Lower lobe of right lung (tissue), 2 donors: ENCODE measurements at places on chromosomes 1 and 21. TPM values are rescaled to one million over a fixed set of nuclear protein-coding genes. Genes with fewer than 3 reads are reported as not detected.
A peak's percentile ranks its signal among the peaks of the same experiment; 100 is the strongest.

DNA sequence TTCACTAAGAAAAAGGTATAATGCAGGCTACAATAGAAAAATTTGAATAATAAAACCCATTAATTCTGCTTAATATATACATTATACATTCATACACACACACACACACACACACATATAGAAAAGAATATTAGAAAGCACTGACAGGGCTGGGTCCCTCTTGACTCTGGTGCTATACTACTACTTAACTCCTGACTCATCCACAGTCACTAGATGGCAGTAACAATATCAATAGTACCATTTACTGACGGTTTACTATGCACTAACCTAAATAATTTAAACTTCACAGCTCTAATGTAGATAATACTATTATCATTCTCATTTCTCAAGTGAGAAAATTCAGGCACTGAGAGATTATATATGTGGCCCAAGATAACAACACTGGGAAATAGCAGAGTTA lies 87.5 kb downstream of the COP1 start:
- no peak for DNase-seq

DNA sequence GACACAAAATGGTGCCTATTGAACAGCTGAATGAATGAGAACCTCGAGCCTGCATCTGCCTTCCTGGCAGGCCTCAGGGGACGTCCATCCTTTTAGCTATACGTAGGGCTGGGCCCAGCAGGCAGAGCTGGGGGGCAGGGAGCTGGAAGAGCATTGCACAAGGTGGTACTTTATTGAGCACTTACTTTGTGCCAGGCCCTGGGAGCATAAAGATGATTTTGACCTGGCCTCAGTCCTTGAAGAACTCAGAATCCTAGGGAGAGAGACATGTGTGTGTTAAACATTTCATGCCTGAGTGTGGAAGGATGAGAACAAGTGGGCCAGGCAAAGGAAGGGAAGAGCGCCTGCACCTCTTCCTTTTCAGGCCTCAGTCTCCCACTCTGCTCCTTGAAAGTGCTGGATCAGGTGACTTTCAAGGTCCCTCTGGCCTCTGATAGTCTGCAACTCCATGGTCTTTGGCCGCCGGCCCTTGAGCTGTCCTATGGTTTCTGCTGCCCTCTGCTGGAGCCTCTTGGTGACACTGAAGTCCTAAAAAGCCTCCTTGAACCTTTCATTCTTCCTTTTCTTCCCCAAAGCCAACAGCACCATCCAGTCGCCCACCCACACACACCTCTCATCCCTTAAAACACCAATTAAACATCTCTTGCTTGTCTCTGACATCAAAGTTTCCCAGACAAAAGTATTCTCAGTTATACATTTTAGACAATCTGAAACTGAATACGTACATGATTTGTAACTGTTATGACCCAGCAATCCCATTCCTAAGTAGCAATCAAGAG lies 3.5 kb upstream of the PEAR1 start:
- DNase-seq, result peak; percentile 84

DEGS1 gene
- total RNA-seq, result 72.0 TPM

DNA sequence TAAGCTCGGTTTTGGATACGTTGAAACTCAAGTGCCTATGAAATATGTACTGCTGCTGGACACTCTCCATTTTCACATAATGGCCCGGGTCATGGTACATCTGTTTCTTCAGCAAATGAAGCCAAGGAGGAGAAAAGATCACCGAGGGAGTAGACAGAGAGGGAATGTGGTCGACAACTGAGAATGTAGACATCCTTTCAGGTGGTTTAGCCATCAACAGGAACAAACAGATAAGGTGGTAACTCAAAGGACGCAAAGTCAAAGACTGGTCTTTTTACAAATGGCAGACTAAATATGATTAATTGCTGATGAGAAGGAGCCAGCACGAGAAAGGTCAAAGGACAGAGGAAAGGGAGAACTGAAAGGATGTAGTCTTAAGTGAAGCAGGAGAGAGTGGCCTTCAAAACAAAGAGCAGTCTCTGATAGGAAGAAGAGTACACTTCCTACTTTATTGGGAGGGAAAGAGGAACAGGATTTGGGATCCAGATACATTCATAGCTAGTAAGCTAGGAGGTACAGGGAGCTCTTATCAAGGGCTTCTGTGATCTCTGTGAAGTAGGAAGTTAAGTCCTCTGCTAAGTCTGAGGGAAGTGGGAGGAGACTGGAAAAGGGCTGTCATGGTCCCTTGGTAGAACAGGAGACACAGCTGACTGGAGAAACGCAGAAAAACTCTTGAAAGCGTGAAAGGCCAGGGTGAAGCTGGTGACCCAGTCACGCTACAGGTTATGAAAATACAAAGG lies 28.3 kb downstream of the NUP133 start:
- no peak for DNase-seq

- peak; percentile 63 for DNase-seq
These were observed 34.9 kb upstream of the RUNX3 start for GRCh38 chr1:24964811-24965570.

DNA sequence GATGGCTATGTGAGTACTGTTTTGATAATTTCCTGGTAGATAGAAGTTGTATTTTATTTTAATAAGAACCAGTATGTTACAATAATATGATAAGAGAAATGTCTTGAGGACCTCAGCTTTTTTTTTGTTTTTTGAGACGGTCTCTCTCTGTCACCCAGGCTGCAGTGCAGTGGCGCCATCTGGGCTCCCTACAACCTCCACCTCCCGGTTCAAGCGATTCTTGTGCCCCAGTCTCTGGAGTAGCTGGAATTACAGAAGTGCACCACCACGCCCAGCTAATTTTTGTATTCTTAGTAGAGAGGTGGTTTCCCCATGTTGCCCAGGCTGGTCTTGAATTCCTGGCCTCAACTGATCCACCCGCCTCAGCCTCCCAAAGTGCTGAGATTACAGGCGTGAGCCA lies 968.1 kb upstream of the ADGRL4 start:
- DNase-seq, result no peak

LPAR3 gene
- 5.7 TPM for total RNA-seq

- DNase-seq, result no peak
These were observed 62.0 kb downstream of the NVL start for GRCh38 chr1:224267925-224268324.

DNA sequence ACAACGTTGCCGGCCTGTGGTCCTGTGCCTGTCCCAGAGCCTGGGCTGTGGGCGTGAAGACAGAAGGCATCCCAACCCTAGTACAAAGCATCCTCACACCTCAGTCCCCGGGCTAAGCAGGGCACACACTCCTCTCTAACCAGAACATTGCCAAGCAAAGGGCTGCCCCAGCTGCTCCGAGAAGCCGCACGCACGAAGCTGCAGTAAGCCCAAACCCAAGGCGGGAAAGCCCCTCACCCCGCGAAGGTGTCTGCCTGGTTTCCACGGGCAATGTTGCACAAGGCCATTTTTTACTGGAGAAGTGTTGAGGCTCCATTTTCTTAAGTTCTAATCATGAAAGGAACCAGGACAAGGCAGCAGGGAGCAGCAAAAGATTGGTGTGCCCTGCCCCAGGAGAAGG lies 519.0 kb downstream of the NPHP4 start:
- DNase-seq, result no peak

GRCh38 chr1:232899268-232899667 lies 51.1 kb upstream of the NTPCR start:
- DNase-seq, result no peak

- DNase-seq, result no peak
These were observed 106.4 kb upstream of the PBX1 start for GRCh38 chr1:164452549-164452948.

DNA sequence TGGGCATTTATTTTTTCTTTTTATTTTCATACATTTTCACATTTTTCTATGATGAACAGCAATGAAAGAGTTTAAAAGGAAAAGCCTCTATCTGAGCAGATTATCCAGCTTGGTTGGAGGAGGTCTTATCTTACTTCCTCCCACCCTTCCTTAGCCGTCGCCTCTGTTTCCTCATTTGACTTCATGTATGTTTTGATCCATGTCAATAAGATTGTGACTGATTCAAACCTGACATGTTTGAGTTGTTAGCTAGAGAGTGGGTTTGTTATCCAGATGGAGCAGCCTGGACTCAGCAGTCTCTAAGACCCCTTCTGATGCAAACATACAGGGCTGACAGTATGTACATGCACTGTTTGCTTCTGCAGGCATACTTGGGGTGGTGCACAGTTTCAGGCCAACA lies 31.2 kb downstream of the MACO1 start:
- no peak for DNase-seq

DNA sequence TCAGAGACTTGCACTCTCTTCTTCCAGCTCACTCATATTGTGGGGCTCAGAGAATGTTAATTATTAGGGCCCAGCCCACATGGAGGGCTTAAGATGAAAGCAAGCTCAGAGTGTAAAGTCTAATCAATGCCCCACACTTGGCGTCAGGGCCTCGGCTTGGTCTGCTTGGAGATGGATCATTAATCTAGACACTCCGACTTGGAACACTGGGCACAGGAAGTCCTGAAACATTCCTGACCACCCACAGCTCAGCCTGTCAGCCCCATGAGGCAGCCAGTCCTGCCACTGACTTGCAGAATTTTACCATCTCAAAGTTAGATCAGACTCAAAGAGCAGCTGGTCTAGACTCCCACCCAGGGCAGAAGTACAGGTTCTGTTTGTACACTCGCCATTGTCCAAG lies 69.8 kb upstream of the TRABD2B start:
- no peak for DNase-seq

- DNase-seq, result no peak
These were observed 30.2 kb upstream of the DDX59 start for GRCh38 chr1:200699871-200700270.

- DNase-seq, result no peak
These were observed 6.3 kb upstream of the ZSCAN20 start for GRCh38 chr1:33466159-33466558.

DNA sequence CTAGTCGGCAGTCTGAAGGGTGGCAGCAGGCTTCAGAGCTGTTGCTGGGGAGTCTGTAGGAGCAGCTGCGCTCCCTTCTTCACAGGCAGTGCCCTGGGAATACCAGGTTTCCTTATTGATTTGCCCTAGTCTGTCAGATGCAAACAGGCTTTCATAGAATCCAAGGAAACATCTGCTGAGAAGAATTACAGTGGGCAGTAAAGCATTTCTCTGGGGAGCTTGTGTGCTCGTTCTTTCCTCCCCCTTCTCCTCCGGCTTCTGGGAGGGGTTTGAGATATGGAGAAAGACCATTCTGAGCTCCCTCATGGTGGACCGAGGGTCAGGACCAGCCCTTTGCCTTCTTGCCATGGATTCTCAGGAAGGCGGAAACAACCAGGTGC lies 25.4 kb upstream of the PARP1 start:
- DNase-seq, result no peak

ITGB2 gene
- total RNA-seq, result 468 TPM

DNA sequence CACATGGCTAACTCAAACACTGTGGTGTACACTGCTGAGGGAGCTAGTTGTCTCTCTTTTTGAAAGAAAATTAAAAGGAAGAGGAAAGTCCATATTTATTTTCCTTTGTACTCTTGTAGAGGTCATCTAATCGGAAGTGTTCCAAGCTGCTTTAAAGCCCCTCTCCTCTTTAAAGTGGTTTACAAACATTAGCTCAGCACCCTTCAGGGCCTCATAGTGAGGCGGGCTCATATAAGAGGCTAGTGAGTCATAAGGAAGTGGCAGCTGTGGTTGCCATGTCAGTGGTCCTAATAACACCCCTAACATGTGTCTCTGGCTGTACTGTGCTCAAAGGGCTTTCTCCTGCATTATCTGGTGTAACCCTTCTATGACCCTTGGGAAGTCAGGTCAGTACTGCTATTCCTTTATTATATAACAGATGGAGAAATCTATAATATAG lies 104.4 kb upstream of the SERBP1 start:
- peak; percentile 55 for DNase-seq

- no peak for DNase-seq
These were observed 162.0 kb upstream of the C1orf174 start for GRCh38 chr1:4062041-4062440.

DNA sequence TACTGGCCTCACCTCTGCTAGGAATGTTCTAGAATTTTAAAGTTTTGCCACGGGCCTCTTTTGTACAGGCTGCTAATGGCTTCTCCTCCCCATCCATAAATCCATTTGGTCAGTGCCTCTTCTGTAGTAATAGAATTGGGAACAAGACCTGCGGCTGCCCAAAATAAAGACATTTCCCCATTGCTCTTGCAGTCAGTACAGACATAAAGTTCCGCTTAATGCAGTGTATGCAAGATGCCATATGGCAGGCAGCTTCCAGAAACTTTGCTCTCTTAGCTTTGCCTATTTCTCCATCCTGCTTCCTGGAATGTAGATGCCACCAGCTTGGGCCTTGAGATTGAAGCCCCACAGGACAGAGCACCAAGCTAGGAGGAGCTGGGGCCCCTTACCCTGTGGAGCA lies 3.7 kb upstream of the SLC2A5 start:
- no peak for DNase-seq

DNA sequence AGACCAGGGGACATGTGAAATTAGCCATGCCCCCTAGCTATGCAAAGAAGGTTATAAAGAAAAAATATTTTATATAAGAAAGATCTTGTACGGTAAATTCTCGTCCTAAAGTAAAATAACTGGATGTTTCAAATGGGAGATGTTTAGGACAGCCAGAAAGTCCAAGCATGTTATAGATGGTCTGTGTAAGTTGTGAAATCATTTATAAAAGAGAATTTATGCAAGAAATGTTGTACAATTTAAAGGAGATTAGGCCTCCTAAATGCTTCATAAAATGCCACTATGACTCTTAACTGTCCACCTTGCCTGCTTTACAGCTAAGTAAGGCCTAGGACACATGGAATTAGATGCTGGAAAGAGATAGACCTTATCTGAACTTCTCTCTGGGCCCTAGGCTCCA lies 118.1 kb upstream of the POGK start:
- no peak for DNase-seq

- DNase-seq, result peak; percentile 88
These were observed 26.7 kb downstream of the SLC2A1 start for GRCh38 chr1:42931911-42932422.

GJA9 gene
- total RNA-seq, result not detected

DNA sequence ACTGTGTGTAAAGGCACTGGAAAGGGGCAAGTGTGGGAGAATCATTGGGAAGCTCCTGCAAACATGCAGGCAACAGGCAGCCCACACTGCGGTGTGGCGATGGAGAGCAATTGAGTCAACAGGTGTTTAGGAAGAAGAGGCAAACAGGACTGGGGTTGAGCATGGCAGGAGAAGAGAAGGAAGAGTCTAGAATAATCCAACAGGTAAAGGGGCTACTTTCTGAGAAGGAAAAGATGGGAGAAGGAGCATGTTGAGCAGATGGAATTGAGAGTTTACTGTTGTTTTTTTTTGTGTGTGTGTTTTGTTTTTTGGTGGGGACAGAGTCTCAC lies 4.2 kb downstream of the DOP1B start:
- no peak for DNase-seq

ATP6V0B gene
- 205 TPM for total RNA-seq

DNA sequence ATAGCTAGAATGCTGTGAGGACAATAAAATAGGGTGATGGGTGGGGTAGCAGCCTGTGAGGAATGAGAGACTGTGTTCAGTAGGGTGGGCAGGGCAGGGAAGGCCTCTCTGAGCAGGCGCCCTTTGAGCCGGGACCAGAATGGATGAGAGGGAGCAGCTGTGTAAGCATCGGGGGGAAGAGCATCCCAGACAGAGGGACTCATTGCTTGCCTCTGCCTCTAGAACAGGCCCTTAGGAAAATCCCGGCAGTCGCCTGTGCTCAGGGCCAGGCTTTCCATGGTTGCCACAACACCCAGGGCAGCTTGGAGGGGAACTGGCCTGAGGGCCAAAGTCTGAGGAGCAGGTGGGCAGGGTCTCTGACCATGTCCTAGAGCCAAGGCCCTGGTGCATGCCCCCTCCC lies 774 bp downstream of the SLC2A7 start:
- DNase-seq, result no peak

- peak; percentile 66 for DNase-seq
These were observed 2.0 kb downstream of the GFI1 start for GRCh38 chr1:92484472-92485380.

- no peak for DNase-seq
These were observed 22.0 kb upstream of the PRDM15 start for GRCh38 chr21:41901099-41901498.
